ENCODE measurements at places on chromosomes 13 and 19.

GRCh38 chr13:97141564-97142005 lies 80.5 kb upstream of the MBNL2 start:
- DNase-seq, result peak; percentile 92

DNA sequence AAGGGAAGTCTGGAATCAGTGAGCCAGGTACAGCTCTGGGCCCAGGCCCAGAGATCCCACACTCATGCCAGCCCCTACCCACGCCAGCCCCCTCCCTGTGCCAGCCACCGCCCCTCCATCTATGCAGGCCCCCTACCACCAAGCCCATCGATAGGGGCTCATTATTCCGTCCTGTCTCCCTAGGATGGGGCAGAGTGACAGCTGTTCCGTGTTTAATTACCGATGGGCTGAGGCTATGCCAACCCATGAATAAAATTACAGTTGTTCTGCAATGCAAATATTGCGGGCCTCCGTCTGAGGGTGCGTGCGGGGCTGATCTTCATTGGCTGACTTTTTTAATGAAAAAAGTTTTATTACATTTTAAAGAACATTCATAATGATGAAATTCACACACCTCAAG lies 35.6 kb upstream of the PEPD start:
- no peak for DNase-seq

DNA sequence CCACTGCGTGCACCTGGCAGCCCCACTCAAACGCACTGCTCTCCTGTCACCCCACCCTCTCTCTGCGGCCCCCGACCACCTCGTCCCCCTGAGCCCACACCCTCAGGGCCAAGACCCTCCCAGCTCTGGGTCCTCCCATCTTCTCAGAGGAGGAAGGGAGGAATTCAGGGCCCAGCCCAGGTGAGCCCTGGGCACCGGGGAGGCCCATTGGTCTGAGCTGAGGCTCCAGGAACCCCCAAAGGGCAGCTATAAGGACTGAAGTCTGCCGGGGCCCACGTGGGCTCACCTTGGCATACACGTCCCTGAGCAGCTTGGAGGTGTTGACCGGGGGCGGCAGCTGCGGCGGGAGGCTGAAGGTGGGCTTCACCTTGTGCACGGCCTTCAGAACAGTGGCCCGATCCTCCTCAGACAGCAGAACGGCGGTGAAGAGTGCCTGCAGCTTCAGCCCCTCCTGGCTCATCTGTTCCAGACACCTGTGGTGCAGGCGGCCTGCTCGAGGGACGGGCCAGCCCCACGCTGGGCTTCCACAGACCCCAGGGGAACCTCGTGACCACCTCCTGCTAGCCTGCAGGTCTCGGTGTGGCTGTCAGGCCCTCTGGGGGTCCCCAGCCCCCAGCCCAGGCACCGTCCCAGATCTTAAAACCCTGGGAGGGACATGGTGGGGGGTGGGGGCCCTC lies 8.8 kb downstream of the POLRMT start:
- DNase-seq, result no peak

- peak; percentile 85 for DNase-seq
Observed at GRCh38 chr13:23608701-23609413, 38.6 kb downstream of the TNFRSF19 start.

DNA sequence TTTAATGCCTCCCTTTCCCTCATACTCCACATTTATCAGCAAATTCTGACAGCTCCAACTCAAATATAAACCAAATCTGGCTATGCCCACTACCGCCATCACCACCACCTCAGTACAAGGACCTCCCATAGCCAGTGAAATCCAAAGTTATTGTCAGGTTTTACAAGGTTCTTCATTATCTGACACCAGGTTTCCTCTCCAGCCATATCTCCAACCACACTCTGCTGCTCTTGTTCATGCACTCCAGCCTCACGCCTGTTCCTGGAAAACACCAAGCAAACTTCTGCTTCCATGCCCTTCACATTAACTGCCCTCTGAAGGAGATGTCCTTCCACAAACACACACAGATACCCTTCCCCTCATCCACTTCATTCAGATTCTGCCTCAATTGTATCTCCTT lies 102.2 kb upstream of the MIR17HG start:
- DNase-seq, result no peak

Measured in ELR (cell line).